ENCODE measurements at places on chromosomes 5 and 9.

GRCh38 chr9:132888151-132888550 lies 9.5 kb downstream of the SPACA9 start:
- DNase-seq: no peak

GRCh38 chr9:84935528-84936117 lies 266.1 kb downstream of the NTRK2 start:
- DNase-seq: no peak

GRCh38 chr9:121024237-121024636 lies 25.8 kb downstream of the C5 start:
- no peak for DNase-seq

GRCh38 chr5:168163966-168164365 lies 127.5 kb upstream of the WWC1 start:
- no peak for DNase-seq

DNA sequence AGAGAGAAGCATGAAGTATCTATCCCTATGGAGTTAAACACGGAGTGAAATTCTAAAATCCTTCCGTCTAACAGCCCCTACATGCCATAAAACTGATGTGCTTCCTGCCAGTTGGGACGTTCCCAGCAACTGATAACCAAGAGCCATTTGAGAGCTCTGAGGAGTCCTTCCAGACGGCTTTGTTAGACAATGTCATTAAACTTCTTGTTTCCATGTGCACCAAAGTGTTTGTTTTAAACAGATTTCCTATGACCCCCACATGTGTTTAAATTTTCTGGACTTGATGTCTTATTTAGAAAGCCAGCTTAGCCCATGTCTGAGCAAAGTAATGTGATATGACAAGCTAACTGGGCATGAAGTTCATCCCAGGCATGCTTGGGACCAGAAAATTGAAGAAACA lies 57.2 kb upstream of the LPAR1 start:
- DNase-seq: no peak

- DNase-seq: no peak
Measured at GRCh38 chr9:132056717-132057560, 22.7 kb downstream of the MED27 start.

DNA sequence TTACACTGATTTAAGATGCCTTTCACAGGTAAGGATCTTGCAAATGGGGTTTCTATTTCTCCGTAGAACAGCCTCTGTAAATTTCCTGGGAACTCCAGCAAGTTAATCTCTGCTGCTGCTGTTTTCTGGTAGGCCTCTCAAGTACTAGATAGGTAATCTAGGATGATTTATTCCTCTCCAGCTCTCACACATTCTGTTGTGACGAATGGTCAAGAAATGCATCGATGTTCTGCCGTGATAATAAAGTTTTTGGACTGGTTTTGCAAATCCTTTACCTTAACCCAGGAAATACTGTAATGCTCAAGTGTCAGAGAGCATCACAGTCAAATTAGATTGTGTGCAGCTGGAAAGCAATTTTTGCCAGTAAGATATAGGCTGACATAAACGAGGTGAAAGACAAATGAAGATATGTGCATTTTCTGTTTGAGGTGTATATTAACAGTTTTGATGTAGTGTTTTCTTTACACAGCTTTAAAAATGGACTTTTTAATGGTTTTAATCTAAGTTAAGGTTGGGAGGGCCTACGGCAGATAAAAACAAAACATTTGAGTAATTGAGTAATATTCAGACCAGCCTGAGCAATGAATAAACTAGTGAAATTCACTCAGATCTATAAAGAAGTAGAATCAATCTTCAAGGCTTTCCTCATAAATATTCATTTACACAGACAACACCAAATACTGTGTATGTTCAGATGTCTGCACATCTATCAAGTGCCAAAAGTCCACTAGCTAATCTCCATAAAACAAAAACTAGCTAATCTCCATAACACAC lies 300.6 kb upstream of the EDIL3 start:
- DNase-seq: no peak

DNA sequence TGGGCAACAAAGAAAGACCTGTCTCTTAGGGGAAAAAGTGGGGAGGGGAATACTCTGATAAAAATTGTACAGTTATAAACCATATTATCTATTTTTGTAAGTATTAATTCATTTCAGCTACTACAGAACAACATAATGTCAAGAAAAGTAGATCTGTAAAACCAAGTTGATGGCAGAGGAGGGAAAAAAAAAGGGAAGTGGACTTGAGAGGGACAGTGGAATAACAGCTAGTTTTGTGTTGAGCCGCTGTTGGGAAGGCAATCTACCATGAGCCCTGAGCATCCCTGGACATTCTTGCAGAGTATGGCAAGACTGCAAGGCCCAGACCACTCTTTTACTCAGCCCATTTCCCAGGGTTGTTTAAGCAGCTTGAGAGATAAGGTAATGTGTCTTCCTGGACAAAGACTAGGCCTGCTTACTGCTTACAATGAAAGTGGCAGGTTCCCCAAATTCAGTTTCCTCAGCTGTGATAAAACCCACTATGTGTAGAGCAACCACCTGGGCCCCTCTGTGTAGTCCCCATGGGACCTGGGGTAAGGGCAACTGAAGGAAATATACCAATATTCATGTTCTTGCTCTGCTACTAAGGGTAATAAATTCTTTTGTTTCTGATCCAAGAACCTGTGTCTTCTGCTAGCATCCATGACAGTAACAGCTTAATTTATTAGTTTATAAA lies 25.0 kb downstream of the CEP120 start:
- DNase-seq: no peak

- peak; percentile 80 for DNase-seq
Measured at GRCh38 chr5:74516211-74516636, 124.3 kb downstream of the ENC1 start.

DNA sequence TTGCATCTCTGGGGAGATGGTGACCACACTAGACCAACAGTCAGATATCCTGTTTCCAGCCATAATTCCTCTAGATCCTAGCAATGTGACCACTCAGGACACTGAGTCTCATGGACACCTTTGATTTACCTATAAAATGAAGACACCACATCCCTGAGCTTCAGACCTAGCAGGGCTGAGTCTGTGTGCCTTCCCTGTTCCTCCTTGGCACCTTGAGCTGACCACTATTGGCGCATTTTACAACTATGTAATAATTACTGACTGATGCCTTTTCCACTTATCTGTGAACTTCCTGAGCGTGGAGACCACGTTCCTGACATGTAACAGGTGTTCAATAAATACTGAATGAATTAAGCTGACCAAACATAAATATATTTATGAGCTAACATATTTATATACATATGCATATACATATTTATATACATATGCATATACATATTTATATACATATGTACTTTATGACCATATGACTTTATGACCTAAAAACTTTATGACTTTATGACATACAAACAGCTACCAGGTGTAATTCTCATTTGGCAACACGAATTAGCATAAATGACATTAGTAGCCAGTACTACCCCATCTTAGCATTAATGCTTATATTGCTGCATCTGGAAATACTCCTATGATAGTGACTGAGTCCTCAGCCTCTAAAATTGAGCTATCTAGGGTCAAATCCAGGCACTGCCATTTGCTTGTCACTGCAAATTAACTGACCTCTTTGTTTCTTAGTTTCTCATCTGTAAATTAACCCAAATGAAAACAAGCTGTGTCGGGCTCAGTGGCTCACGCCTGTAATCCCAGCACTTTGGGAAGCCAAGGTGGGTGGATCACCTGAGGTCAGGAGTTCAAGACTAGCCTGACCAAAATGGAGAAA lies 150.6 kb downstream of the GNA14 start:
- DNase-seq: no peak

DNA sequence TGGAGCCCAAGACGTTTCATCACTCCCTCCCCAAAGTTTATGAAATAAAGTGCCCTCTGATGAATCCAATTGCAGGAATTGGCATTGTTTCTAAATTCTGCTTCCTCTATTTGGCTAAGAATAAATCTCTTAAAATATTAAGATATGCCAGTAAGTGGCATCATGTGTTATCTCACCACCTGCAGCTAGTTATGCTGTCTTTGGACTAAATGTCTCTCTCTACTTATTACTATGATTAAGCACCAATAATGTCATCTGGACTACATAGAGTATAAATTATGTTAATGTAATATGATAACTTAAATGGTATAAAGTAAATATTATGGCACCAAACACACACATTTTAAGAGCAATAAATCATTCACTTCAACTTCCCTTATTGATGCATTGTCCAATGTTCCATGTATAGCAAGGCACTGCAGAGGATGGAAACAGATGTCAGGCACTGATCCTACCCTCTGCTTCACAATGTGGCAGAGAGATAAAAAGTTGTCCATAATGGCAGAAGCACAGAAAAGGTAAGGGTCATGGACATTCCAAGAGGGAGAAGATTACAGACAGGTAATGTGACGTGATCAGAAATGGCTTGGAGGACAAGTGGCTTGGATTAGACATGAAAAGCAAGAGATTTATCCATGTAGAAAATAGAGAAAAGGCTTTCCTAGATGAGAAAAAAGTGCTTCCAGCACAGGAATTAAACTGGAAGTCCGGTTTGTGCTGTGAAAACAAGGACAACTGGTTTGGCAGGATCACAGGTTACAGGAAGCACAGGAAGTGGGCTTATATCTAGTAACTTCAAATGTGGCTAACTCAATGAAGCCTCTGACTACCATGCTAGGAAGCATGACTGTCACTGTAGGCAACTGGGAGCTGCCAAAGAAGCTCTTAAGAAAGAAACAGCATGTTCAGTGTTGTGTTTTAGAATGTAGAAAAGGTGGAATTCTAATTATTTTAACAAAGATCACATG lies 26.7 kb downstream of the MARCHF11 start:
- no peak for DNase-seq

- no peak for DNase-seq
Measured at GRCh38 chr5:129362456-129362855, 97.6 kb upstream of the ADAMTS19 start.

DNA sequence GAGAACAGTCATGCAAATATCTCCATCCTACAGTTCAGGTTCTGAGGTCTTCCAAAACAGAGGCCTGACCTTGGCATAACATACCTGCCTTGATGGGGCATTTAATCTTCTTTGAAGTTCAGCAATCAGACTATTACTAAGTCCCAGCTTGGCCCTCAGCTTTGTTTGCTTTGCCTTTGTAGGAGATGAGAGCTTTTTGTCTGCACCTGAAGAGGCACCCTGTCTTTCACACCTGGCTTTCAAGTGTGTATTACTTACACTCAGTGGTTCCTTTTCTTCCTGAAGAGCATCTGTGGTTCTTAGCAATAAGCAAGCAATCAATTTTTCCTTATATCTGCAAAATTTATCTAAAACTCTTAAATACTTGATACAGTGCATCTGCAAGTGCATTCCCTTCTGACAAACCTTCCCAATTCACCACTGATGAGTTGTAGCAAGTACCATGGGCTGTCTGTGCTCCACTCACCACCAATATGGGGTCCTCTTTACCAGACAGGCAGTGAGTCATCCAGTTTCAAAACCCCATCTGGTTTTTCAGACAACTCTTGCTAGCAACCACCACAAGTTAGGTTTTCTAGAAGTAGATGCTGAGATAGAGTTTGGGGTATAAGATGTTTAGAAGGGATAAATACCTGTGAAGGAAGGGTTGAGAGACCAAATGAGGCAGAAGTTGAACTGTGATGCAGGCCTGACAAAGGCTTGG lies 100.2 kb downstream of the HINT1 start:
- no peak for DNase-seq

DNA sequence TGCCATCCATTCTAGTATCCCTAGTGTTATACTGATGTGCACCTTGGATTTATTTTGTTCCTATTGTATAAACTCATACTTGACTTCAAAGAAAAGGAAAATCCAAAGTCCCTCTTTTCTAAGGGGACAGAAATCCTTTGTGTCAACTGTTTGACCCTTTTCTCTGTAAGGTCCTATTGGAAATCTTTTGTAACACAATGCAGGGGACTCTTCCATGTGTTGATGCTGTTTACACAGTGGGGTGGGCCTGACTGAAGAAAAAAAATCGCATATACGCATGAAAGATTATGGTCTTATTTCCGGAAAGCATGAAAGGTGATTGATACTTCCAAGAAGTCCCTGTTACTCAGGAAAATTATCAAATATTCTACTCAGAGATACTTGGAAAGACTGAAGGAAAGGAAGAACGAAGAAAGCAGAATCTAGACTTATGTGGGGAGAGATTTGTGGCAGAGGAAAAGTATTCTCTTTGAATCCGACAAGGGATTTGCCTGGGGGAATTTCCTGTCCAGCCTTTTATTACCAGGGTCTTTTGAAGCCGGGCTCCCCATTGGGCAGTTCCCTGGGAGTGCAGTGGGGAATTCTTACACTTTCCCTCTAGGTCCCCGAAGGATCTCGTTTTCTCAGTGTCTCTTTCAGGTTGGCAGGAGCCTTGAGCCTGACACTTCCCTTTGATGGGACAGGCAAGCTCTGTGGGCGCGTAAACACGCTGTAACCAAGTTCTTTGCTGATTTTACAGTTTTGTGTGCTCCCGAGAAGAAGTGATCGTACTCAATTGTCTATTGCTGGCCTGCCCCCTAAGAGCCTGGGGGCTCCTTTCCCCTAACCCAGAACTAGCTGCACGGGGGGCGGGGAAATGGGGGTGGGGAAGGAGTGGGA lies 779 bp upstream of the VCAN start:
- no peak for DNase-seq

DNA sequence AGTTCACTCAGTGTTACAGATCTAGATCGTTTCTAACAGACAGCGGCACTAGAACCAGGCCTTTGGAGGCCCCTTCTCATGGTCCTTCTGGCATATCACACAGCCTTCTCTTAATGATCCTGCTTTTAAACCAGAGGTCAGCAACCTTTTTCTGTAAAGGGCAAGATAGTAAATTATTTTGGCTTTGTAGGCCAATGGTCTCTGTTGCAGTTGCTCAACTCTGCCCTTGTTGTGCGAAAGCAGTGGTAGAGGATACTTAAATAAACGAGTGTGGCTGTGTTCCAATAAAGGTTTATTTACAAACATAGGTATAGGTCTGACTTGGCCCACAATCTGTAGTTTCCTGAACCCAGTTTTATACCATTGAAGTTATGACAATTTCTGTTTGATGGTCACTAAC lies 47.3 kb upstream of the CD180 start:
- DNase-seq: no peak

DNA sequence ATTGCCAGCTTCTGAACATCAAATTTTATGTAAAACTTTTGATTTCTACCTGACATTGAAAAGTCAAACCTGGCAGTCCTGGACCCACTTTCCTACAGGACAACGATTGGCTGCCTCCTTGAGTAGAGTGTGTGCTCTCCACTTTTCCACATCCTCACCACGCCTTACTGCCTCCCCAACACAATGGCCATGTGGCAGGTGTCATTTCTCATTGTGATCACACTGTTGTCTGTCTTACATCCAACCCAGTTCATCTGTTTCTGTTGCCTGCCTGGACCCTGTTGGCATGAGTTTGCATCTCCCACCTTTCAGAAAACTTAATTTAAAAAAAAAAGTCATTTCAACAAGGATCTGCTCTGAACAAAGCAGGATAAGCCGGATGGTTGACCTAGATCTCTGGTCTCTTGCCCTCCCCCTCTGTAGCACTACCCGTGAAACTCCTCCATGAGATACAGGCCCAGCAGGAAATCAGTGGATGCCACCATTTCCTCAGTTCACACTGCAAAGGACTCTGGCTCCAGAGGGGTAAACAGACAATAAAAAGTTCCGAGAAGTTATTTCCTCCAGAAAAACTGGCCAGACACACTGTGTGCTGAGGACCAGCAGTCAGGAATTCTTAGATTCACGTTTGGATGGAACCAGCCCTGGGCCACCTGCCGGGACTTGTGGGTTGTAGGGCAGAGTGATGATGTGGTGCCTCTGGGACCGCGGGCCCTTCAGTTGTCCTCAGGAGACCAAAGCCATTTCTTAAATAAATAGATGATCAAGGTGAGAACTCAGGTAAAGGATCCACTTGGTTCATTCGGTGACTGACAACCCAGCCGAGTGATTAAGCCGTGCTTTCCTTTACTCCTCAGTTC lies 48.6 kb downstream of the AMBP start:
- DNase-seq: no peak

GRCh38 chr5:108264533-108264932 lies 117.4 kb downstream of the FBXL17 start:
- no peak for DNase-seq

Measured in EL (cell line).